Stimulated activated CD8-positive, alpha-beta memory T cell treated with anti-CD3 and anti-CD28 coated beads, Interleukin-15, amount 100 ng/mL, for 24 hours (primary cell): ENCODE measurements at places on chromosomes 4 and X.

GRCh38 chr4:129532573-129532972 is 436.6 kb downstream of the C4orf33 start:
- no peak for DNase-seq

- no peak for DNase-seq
These were observed 129.5 kb upstream of the INPP4B start for GRCh38 chr4:142975618-142976017.

- no peak for DNase-seq
These were observed 104.4 kb downstream of the PJA1 start for GRCh38 chrX:69060631-69061408.

DNA sequence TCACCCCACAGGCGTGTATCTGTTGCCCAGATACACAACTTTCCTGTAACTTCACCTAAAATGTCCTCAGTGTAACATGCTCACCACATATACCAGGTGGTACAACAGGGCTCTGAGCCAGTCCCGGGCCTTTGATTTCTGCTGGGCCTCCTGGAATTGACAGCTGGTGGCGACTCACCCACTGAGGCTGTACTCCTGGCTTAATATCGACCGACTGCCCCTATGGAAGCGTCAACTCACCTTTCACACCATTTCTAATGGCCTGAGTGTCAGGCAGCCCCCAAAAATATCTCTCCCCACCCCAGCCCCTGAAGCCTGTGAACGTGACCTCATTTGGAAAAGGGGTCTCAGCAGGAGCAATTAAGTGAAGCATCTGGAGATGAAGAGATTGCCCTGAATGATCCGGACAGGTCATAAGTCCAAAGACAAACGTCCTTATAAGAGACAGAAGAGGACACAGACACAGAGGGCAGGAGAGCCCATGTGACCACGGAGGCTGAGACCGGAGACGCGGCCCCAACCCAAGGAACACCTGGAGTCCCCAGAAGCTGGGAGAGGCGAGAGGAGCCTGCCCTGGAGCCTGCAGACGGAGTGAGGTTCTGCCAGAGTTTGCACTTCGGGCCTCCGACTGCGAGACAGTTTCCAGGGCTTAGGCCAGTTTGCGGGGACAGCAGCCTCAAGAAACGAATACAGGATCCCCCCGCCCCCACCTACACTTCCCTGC is 12.6 kb upstream of the MXD4 start:
- DNase-seq, result no peak

DNA sequence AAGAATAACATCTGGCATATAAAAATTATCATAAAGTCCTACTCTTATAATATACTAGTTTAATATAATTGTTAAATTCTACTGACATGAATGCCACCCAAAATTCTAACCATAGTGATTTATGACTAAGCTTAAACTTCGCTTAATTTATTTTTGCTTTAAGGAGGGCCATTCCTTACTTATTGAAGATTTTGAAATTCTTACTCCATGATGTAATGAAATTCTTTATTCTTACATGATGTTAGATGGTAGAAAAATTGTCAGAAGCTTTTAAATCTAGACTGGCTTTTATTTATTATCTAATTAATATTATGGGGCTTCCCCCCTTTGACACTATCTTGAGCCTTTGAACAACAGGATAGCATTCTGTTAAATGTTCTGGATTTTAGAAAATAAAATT is 19.5 kb upstream of the SUPT20HL2 start:
- DNase-seq, result no peak

GRCh38 chr4:2103843-2104547 is 44.9 kb downstream of the NAT8L start:
- no peak for DNase-seq

- DNase-seq, result no peak
These were observed 965 bp downstream of the PPA2 start for GRCh38 chr4:105472871-105473323.

DNA sequence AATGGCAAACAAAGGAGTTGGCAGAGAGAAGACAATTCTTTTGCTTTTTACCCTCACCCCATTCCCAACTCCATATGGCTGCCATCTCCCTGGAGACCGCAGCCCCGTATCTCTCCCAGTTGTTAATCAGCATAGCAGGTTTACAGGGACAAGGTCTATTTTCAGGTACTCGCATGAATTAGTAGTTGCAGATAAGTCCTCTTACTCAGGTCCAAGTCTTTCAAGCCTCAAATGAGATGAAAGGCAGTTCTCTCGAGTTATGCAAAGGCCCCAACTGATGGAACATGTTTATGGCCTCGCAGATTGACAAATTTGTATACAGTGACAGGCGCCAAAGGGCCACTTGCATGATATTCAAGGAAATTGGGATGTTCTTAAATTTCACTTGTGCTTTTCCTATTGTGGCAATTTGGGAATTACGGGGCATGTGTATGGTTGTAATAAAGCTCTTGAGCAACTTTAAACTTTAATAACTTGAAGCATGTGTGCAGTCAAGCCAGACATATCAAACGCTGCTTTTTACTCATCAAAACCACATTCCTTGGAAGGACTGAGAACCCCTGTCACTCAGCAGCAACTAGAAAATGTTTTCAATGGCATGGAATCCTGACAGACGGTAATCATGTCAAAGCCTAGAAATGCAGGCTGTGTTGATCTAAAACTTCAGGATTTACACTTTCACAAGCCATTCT is 45.1 kb downstream of the KDR start:
- DNase-seq, result no peak

GRCh38 chr4:94507281-94507680 is 55.5 kb downstream of the PDLIM5 start:
- no peak for DNase-seq

DNA sequence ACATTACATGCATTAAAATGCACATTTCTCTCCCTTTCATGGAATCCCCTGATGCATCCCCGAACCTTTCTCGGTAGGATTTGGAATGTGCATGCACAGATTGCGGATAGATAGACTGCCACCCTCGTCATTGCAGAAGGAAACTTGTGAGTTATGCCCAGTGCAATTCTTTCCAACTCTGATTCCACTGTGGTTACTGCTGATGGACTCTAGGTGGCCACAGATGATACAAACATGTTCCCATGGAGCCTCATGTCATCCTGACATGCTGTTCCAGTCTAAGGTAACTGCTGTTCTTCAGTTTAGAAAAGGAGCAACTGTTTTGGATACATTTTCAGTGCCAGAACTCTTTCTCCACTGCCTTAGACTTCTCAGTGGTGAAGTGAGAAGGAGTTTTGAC is 9.1 kb upstream of the VCX3B start:
- DNase-seq, result no peak

GRCh38 chrX:53669258-53669657 is 17.3 kb downstream of the HUWE1 start:
- DNase-seq, result no peak

- peak; percentile 29 for DNase-seq
These were observed 4.7 kb downstream of the RASGEF1B start for GRCh38 chr4:81466841-81467671.

DNA sequence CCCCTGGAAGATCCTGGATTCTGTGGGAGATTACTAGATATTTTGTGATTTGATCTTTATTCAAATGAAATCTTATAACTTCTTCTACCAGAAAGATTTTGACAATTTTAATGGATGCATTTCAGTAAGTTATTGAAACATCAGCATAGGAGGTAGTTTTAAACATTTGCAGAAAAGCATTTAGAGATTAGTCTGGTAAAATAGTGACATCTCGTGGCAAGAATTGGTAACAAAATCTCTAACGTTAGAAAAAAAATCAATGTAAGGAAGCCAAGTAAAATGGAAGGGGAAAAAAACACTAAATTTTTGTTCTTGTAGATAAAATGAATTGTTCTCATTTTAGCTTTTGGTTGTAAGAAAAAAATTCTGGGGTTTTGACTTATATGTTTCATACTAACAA is 73.3 kb downstream of the TASL start:
- DNase-seq, result no peak

DNA sequence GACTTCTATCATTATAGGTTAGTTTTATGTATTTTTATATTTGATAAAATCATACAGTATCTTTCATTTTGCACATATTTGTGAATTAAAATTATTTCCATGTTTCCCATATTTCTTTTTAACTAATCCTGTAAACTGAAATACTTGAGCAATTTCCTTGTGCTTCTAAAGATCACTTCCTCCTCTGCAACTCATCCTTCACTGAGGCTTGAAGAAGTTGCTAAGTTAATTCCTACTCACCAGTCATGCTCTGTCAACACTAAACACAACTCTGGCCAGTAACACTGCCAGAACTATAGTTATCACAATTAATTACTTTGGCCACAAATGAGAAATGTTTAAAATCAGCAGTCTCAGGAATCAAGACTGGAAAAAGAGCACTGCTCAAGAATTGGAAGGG is 6.7 kb downstream of the SPATA4 start:
- DNase-seq, result no peak

GRCh38 chr4:74794382-74795010 is at the start of gene BTC:
BTC (minus strand) TSS chr4:74794523; CDS start chr4:74794325, 198 bp downstream.
- DNase-seq, result no peak

GRCh38 chrX:134287346-134287745 is 50.4 kb downstream of the CCDC160 start:
- no peak for DNase-seq

DNA sequence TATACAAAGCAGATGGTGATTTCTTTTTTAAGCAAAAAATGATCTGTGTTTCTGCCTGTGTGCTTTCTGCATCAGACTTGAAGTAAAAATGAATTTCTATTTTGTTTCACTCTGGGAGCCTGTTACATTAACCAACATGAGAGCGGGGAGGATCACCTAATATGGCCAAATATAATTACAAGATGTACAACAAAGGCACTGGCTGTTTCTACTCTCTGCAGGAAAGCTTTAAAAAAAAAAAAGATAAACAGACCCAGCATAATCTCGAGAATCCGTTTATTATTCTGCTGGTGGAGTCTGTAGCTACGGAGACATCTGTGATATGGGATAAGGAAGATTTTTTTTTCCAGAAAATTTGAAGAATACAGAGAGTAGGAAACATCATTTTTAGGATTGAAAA is 103.6 kb downstream of the COMMD8 start:
- no peak for DNase-seq

GRCh38 chr4:24867766-24868296 is 45.0 kb downstream of the CCDC149 start:
- no peak for DNase-seq

- DNase-seq, result no peak
These were observed 1552.6 kb downstream of the C4orf33 start for GRCh38 chr4:130648570-130648969.

- DNase-seq, result no peak
These were observed 62.2 kb downstream of the EVC start for GRCh38 chr4:5773271-5773555.

GRCh38 chrX:9646471-9647224 is 119.0 kb downstream of the GPR143 start:
- DNase-seq, result no peak

- DNase-seq, result no peak
These were observed 111.0 kb downstream of the DHX15 start for GRCh38 chr4:24473309-24473721.

GRCh38 chr4:124861761-124862160 is 149.2 kb upstream of the ANKRD50 start:
- no peak for DNase-seq

- DNase-seq, result no peak
These were observed 30.7 kb downstream of the MOSPD2 start for GRCh38 chrX:14903891-14904290.

DNA sequence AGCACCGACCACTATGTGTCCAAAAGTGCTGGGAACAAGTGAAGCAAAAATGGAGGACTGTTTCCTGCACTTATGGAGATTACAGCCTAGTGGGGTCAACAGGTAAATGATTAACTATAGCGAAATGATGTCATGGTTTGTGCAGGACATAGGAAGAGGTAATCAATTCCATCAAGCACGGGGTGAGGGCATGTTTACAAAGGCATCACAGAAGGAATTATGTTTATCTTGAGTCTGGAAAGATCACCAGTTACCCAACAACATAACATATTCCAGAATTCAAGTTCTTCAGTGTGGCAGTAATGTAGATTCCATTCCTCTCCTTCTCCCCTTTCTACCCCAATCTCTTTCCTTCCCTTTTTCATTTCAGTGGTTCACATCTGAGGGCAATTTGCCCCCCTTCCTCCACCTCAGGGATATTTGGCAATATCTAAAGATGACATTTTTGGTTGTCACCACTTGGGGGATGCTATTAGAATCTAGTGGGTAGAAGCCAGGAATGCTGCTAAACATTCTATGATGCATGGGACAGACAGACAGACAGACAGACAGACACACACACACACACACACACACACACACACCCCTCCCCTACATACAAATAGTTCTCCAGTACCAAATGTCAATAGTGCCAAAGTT is 24.1 kb downstream of the FAM47E start:
- no peak for DNase-seq

DNA sequence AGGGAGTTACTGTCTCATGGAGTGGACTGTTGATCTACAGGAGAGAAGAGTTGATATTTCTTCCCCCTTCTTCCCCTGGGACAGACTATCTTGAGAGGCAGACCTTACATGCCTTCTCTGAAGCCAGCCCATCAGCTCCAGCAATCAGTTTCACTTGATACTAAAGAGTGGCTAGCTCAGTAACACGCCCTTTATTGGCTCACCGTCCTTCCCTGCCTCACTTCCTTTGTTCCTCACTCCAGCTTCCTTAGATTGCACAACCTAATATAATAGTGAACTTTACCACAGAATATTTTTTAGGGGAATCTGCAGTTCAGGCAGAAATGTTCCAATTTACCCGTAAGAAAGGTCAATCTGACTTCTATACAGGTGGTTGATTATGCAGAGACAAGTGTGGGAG is 128.1 kb upstream of the NDP start:
- DNase-seq, result no peak

DNA sequence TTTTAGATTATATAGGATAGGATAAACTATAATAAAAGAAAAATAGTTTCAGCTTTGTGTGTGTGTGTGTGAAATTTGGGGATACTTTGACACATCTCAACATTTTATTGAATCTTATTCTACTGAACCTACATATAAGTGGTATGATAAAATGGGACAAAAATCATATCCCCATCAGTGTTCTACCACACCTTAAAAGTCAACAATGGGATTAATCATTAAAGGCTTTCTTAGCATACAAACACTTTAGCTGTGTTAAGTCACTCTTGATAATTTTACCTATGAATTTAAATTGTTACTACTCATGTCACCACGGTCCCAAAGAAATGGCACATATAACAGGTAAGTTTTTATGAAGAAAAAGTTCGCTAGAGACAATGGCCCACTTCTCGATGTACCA is 37.7 kb upstream of the LRBA start:
- no peak for DNase-seq

DNA sequence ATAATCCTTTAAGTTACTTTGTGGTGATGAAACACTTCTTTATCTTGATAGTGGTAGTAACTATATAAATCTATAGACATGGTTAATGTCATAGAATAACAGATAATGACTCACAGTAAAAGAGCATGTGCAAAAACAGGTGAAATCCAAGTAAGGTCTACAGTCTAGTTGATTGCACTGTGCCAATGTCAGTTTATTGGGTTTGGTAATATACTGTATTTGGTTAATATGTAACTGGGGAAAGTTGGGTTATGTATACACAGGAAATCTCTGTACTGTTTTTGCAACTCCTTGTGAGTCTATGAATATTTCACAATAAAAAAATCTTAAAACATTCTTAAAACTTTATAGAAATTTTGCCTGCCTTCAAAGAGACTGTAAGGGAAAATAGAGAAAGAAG is 1067.6 kb upstream of the FTHL17 start:
- DNase-seq, result no peak

DNA sequence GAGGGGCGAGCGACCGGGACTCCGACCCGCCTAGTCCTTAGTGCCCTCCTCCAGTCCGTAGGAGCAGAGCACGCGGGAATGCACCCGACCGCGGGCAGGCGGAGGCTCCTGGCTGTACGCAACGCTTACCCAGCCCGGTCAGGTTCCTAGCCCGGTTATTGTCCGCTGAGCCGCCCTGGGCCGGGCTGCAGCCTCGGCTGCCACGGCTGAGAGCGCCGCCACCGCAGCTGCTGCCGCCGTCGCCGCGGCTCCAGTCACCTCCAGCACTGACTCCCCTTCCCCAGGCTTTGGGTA is at the start of gene AMER1:
Gene AMER1, minus strand, starts transcription at position 268 of the 294 bp plus-strand sequence. CDS start 12,422 bp downstream, outside the sequence.
- no peak for DNase-seq
